Vagina (tissue), 2 donors: ENCODE measurements at places on chromosomes 16 and 17.

DNA sequence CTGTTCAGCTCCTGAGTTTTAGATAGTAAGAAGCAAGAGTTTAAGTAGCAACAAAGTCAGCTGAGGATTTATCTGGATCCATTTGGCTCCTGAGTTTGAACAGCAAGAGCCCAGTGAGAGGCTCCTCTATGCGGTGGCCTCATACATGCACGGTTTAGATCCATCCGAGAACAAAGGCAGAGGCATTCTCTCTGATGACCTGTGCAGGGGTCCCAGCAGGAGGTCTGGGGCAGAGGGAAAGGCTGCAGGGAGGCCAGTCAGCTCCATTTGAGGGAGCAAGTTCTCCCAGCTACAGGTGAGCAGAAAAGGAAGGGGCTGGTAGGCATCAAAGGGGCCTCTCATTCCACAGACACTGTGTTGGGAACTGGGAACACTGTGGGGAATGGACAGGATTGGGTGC, 16.5 kb downstream of the PITPNM3 start:
- DNase-seq = no peak

DNA sequence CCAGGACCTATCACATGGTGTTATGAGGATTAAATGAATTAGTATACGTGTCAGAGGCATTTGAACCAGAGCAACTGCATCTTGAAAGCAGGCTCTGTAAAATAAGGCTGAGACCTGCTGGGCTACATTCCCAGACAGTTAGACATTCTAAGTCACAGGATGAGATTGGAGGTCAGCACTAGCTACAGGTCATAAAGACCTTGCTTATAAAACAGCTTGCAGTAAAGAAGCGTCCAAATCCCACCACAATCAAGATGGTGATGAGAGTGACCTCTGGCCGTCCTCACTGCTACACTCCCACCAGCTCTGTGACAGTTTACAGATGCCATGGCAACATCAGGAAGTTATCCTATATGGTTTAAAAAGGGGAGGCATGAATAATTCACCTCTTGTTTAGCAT, 71.8 kb downstream of the IRF8 start:
- no peak for DNase-seq

DNA sequence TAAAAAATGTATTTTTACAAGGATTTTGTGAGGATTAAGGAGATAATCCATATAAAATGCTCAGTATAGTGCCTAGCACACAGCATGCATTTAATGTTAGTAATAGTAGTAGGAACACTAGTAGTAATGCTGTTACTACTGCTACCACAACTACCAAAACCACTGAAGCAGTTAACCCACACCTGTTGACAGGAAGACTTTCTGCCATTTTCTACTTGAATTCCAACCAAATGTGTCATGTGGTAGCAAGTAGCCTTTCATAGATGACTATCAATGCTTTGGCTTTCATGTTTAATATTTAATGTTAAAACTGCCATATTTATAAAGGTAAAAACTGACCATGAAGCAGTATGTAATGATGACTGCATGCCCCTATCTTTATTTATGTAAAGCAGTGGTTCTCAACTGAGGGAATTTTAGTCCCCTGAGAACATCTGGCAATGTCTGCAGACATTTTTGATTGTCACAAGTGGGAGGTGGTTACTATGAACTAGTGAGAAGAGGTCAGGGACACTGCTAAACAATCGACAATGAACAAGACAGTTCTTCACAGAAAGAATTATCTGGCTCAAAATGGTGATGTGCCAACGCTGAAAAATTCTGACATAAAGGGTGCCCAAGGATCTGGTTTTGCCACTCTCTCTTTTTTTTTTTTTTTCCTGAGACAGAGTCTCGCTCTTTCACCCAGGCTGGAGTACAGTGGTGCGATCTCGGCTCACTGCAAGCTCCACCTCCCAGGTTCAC, 89.4 kb downstream of the ITFG1 start:
- DNase-seq = no peak

- no peak for DNase-seq
These were observed 2.9 kb downstream of the SRSF2 start for GRCh38 chr17:76734080-76734840.

DNA sequence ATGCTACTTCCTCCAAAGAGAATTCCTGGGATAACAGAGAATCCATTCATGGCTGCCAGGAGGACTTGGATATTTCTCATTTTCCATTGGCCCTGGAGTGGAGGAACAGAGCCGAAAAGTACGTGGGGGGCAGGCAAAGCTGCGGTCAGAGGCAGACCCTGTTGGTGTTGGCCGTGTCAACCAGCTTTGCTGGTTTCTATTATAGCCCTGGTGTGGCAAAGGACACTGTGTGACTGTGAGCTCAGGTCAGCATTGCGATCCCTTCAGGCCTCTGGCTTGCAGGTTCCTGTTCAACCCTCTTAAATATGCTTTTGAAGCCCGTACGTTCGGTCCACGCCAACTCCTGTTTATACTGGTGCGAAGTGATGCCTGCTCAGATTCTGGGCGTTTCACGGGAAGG, 596.2 kb downstream of the MAF start:
- DNase-seq = no peak
